ENCODE measurements at places on chromosomes 2 and 18.

DNA sequence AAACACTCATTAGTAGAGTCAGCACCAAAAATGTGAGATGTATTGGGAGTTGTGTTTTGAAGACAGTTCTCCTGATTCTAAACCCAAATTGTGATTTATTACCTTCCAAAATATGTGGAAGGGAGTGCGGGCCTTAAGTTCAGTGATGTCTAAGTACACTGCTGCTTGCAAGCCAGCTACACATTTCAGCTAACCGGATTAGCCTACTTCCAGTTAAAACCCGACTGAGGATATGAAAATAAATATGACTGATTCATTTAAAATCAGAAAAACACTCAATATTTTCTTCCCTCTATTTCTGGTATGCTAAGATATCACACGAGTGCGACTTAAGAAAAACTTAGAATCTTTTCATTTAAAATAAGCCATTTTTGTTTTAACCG, 907 bp downstream of the FHL2 start:
- no peak for DNase-seq

DNA sequence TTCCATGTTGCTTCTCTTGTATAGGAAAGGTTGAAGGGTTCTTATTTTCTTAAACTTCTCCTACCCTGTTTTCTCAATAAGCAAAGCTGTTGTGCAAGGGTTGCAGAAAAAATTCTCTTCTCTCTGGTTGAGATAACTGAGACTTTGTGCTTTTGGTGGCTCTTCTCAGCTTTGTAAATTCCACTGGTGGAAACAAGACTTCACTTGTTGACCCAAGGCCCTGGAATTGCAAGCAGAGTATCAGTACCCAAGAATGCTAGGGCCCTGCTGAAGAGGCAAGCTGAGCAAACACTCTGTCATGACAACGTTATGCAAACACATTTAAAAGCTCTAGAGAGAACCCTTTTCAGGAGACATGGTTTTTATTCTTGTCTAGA, 294.7 kb upstream of the EPAS1 start:
- DNase-seq: no peak

DNA sequence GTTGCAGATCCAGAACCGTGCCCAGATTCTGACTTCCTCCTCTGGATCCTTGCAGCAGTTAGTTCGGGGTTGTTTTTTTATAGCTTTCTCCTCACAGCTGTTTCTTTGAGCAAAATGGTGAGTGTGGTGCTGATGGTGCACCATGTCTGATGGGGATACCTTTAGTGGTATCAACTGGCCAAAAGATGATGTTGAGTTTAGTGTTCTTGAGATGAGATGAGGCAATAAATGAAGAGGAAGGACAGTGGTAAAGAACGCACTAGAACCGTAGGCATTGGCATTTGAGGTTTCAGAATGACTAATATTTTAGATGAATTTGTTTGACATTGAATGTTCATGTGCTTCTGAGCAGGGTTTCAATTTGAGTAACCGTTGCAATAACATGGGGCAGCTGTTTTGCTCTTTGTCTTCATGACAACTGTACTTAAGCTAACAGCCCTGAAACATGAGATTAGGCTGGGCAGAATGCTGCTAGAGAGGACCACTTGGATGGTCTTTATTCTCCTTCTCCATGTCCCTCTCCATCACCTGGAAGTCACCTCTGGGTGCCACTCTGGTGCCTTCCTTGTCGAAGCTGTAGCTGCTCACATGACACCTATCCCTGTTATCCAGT, 3.9 kb downstream of the CTLA4 start:
- no peak for DNase-seq

DNA sequence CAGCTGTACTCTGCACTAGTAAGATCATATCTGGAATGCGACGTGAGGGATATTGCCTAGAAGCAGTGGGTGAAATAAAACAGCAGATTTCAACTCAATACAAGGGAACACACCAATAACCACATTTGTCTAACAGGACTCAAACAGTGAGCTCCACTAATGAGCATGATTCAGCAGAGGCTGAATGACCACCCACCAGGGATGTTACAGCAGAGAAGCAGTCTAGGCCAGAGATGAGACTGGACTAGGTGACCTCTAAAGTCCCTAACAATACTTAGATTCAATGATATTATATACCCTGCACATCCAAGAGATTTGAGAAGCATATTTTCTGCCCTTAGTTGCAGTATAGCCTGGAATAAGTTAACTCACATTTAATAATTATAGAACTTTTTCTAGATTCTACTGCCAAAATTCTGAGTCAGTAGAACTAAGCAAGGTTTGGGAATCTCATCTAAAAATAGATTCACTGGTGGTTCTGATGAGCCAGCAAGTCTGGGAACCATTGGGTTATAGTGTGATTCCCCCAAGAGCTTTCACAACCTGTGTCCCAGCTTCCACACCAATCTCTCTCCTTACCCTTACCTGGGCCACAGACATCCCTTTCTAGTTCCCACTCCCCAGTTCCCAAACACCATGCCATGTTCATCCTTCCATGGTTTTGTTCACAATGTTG, 6.3 kb downstream of the THOC1 start:
- DNase-seq: no peak

GRCh38 chr18:2891526-2892431, 45.0 kb downstream of the EMILIN2 start:
- no peak for DNase-seq

DNA sequence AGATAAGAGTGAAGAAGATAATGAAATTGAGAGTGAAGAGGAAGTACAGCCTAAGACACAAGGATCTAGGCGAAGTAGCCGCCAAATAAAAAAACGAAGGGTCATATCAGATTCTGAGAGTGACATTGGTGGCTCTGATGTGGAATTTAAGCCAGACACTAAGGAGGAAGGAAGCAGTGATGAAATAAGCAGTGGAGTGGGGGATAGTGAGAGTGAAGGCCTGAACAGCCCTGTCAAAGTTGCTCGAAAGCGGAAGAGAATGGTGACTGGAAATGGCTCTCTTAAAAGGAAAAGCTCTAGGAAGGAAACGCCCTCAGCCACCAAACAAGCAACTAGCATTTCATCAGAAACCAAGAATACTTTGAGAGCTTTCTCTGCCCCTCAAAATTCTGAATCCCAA, 15.7 kb downstream of the MSH6 start:
- DNase-seq: peak; percentile 84

GRCh38 chr2:191087311-191087710, 63.5 kb downstream of the STAT4 start:
- no peak for DNase-seq

- DNase-seq: no peak
These were observed 96.8 kb downstream of the PRKCE start for GRCh38 chr2:45748239-45748638.

- DNase-seq: no peak
These were observed 276.6 kb upstream of the PXDN start for GRCh38 chr2:2020897-2021296.

GRCh38 chr2:84886791-84887190, 5.9 kb upstream of the TRABD2A start:
- DNase-seq: no peak

- no peak for DNase-seq
These were observed 20.8 kb upstream of the C2orf74 start for GRCh38 chr2:61141151-61141550.

GRCh38 chr2:7819850-7820249, 862.0 kb upstream of the ID2 start:
- DNase-seq: no peak

DNA sequence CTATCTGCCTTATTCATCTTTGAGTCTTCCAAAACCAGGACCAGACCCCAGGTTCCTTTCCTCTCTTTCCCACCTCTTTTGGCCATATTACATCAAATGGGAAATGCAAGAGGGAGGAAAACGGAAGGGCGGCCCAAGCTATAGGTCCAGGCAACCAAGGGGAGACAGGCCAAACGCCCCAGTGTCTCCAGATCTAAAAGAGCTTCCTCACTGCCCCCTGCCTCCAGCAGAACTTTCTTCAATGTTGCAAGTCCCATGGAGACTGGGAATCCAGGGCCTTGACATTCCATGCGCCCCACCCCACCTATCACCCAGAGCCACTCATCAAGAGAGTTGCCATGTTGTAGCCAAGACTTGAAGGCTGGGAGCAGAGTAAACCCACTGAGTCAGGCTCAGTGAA, 15.4 kb downstream of the TNS1 start:
- DNase-seq: no peak

DNA sequence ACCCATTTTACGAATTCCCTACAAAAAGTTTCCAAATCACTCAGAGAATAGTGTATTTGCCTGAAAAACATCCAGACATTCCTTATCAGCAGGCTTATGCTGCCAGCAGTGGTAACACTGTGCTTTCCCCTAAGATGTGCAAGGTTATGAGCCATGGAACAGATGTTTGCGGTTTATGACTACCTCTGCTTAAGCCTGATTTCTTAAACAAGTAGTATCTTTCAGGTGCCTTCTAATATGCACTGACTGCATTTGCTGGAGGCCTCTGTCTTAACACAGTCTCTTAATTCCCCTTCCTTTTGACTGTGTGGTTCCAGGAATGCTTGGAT, 54.8 kb downstream of the CDC42EP3 start:
- DNase-seq: no peak

GRCh38 chr18:36620788-36621187, 208.0 kb downstream of the TPGS2 start:
- DNase-seq: no peak

DNA sequence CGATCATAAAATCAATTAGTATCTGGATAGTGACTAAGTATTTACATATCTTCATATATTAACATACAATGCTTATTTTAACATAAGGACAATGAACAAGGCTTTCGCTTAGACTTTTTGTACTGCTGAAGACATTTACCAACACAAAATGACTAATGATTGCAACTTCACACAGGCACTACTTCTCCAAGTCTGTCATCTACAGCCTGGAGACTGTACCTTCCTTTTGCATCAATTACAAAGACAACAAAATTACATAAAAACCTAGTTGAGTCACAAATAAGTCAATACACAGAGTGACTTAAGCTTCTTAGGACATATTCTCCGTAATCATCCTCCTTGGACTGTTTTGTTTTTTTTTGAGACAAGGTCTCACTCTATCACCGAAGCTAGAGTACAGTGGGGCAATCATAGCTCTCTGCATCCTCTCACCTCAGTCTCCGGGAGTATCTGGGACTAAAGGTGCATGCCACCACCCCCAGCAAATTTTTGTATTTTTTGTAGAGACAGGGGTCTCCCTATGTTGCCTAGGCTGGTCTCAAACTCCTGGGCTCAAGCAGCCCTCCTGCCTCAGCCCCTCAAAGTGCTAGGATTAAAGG, 15.9 kb downstream of the PUM2 start:
- no peak for DNase-seq

GRCh38 chr2:59967691-59968090, 585.8 kb downstream of the BCL11A start:
- no peak for DNase-seq

GRCh38 chr2:28415010-28415409, 22.4 kb downstream of the FOSL2 start:
- DNase-seq: no peak

DNA sequence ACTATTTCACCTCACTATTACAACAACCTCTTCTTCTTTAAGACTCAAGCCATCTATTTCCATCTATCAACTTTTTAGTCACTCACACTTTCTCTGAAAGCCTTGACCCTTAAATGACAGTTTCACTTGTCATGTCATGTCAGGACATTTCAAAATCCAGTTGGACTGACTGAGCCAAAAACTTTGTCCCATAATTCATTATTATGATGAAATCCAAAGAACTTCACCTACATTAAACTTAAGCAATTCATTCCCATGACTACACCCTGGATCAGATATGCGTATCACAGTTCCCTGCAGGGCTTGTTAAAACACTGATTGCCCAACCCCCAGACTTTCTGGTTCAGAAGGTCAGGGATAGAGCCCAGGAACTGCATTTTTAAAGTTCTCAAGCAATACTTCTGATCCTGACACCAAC, 26.5 kb downstream of the LDAH start:
- DNase-seq: no peak

- no peak for DNase-seq
These were observed 187.1 kb downstream of the ZBTB7C start for GRCh38 chr18:48222118-48222517.

DNA sequence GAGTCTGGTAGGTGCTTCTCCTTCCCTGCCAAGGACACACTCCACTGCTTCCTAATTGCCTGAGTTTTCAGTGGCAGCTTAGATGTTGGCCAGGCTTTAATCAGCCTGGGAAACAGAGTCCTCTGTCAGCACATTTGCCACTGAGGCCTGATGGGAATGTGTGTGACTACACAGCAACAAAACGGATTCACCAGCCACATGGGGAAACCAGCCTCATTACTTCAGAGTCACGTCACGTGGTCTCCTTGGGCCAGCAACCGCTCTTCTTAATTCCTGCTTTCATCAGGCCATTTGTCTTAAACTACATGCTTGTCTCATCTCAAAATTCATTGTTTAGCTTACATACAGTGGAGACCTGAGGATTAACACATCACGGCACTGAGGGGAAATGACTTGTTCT, 93.9 kb upstream of the LTBP1 start:
- DNase-seq: no peak

- DNase-seq: no peak
These were observed 579.6 kb upstream of the NXPH2 start for GRCh38 chr2:139359818-139360217.

GRCh38 chr2:2830576-2830975, 499.5 kb upstream of the MYT1L start:
- DNase-seq: no peak

GRCh38 chr2:223822818-223823217, 14.6 kb downstream of the AP1S3 start:
- DNase-seq: no peak

GRCh38 chr2:201484805-201485204, 33.3 kb downstream of the STRADB start:
- no peak for DNase-seq

DNA sequence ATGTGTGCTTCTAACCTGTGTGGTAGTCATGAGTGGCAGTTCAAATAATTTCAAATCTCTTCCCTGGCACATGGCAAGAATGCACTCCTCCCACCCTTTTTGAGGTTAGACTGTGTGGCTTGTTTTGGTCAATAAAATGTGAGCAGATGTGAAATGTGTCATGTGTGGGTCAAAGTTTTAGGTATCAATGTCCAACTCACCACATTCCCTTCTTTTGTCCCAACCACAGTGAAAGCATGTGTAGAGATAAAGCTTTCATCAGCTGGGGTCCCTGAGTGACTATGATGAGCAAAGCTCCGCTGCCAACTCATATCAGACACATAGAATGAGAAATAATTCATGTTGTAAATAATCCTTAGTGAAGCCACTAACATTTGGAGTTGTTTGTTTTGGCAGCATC, 118.2 kb downstream of the PAX3 start:
- no peak for DNase-seq

DNA sequence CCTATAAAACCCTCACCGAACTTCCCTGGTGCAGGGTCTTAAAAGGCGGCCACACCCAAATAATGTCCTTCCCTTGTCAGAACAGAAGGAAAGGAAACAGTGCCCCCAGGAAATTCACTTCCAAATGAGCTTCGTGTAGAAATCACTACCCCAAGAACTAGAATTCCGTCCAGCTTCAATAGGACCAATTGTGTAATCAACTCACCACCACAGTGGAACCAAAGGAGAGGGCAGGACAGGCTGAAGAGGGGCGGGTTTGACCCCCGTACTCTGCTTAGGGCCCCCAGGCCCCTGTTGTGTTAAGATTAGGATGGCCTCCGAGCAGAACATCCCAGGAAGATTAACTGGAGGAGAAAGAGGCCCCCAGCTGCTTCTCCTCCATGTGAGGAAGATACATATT, 24.1 kb downstream of the GPR35 start:
- DNase-seq: no peak
